ENCODE measurements at places on chromosomes 1 and 21.

GRCh38 chr1:79711001-79711431, 704.5 kb upstream of the ADGRL4 start:
- no peak for DNase-seq

DNA sequence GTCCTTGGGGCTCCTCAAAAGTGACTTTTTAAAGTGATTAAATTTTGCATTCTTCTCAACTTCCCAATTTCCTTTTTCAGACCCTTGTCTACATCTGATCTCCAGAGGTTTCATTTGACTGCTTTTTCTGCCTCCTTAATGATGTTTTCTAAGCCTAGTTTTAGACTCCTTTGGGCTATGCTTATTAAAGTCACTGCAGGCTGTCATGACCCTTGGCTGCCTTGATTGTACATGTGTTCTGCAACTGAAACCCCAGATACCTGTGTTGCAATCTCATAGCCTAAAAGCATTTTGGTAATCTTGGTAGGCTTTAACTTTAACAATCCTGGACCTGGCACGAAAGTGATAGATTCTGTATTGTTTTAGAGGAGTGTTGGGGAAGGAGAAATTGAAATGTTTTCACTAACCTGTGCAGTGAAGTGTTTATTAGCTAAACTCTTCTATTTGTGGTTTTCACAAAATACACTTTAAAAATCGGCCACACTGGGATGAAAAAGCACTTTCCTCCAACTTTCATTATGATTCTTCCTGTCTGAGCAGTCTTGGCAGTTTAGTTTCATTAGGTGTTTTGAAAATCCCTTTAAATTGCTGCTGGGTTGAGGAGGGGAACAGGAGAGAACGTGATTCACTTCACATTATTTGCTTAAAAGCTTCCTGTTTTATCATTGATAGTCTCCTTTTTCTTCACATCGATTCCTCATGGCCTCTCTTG, 4.9 kb downstream of the MACO1 start:
- DNase-seq: no peak

- DNase-seq: no peak
These were observed 23.4 kb upstream of the EPHB2 start for GRCh38 chr1:22687191-22687590.

- no peak for DNase-seq
These were observed 192.9 kb downstream of the PCP4 start for GRCh38 chr21:40060083-40060677.

DNA sequence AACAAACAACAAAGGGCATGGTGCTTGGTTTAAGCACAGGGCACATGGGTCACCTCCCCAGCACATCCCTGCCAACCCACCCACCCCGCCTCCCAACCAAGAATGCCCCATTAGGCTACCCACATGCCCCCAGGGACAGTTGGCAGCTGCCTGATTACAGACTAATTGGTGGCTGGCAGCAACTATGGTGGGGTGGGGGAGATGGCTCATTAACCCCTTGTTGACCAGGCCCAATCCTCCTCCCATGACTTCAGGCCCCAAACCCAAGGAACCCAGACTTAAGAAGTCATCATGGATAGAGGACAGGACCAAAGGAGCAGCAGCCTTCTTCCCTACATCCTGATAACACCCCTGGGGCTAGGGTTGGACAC, 1.3 kb downstream of the RIMS3 start:
- no peak for DNase-seq

GRCh38 chr1:154821083-154821482, 49.0 kb downstream of the KCNN3 start:
- no peak for DNase-seq

- peak; percentile 69 for DNase-seq
These were observed 771 bp downstream of the EIF4G3 start for GRCh38 chr1:21175670-21176581.

- DNase-seq: no peak
These were observed 8.7 kb downstream of the FAM131C start for GRCh38 chr1:16064536-16065268.

- DNase-seq: peak; percentile 2
These were observed 185.1 kb downstream of the TM2D1 start for GRCh38 chr1:61539720-61540462.

DNA sequence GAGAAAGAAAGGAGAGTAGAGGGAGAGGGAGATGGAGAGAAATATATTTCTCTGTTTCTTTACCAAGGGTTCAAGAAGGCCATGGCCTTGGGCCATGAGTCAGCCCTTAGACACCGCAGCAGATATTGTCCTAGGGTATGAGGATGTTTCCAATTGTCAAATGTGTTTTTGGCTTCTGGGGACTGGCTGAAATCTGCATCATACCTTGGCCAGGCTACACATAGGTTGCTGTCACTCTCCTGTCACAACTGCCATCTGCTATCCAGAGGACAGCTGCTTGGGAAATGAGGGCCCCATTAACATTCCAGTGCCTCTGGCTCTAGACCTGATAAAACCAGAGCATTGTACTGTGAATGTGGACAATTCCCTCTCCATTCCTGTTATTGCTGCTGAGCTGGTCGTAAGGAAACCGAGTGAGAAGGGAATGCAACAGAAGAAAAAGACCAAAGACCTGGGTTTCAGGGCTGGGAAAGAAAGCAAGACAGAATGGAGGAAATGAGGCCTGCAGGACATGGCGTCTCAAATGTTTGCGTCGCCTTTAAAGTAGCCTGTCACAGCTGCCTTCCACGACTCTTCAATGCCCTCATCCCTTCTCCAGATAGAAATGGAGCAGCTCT, 8.8 kb upstream of the PIGC start:
- peak; percentile 27 for DNase-seq

DNA sequence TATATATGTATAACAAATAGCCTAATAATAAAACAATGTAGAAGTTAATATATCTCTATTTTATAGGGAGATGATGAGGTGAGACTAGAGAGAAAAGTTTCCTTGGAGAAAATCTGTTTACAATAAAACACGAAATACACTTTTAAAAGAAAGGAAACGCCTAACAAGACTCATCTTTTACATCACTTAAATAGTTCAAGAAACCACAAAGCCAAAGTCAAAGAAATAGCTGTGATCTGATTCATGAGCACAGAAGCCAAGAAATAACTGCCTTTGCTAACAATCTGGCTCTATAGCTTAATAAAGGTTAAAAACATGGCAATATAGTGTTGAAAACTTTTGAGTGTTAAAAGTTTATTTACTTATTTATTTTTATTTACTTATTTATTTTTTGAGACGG, 61.5 kb downstream of the TOR3A start:
- no peak for DNase-seq

GRCh38 chr1:196148367-196148970, 459.8 kb downstream of the KCNT2 start:
- DNase-seq: peak; percentile 10

GRCh38 chr1:58566339-58566738, 10.7 kb downstream of the TACSTD2 start:
- peak; percentile 62 for DNase-seq

GRCh38 chr1:28306301-28306949, 22.4 kb upstream of the MED18 start:
- no peak for DNase-seq

All from neural progenitor cell (in vitro differentiated cells).